ENCODE measurements at places on chromosomes 2 and 18.

DNA sequence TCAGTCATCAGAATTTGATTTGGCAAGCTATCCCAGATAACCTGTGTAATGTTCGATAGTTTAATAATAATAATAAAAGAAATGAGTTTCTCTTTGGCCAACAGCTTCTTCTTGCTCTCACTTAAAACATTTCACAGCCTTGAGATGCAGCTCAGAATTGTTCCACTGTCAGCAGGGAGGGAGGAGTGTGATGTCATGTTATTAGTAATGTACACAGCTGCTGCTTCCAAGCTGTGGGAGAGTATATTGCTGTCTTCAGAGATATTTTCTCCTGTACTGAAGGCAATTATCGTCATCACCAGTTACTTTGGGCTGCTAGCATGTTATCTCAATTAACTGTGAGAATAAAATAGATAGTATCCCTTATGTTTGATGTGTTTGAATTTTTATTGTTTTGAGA, 146.9 kb upstream of the MAP3K20 start:
- DNase-seq = peak; percentile 7

GRCh38 chr2:219356834-219357233, 24.3 kb upstream of the RESP18 start:
- no peak for DNase-seq

DNA sequence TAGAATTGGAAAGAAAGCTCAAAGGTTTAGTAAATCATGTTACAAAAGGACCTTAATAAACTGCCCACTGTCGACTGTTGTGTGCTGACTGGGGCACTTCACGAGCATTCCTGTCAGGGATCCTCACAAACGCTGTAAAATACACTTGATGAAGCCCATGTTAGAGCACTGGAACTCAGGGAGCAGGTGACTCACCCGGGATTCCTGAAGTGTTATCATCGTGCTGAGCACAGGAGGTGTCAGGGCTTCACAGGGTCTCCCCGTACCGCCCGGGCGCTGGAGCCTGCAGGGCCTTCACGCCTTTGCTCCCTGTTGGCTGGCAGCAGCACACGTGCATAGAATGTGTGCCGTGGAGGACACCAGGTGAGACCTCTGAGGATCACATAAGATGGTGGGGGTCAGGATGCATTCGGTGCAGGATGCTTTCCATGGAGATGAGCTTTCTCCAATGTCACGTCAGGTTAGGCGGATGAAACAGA, 187.3 kb downstream of the SNTG2 start:
- DNase-seq = no peak

- no peak for DNase-seq
Observed at GRCh38 chr2:54984476-54984875, 65.8 kb downstream of the RTN4 start.

DNA sequence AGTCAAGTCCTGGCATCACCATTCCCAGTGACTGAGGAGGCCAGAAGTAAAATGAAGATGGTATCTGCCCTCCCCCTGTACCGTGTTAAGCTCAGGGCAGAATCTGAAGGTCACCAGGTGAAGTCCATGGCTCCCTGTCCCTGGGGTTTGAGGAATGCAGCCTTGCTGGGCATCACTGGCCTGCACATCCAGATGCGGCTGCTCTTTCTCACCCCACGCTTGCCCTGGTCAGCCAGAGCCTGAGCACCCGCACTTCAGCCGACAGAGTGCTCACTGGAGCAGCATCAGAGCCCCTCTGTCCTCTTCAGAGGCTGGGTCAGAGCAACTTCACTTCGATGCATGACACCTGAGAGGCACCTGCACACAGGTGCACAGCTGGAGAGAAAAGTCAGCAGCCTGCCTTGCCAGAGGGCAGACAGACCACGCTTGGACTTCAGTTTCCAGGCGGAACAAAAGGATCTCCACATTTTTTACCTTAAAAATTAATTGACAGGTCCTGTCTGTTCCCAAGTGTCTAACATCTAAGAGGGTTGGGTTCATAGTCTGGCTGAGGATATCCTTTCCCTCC, 267.3 kb downstream of the ANAPC1 start:
- DNase-seq = no peak

DNA sequence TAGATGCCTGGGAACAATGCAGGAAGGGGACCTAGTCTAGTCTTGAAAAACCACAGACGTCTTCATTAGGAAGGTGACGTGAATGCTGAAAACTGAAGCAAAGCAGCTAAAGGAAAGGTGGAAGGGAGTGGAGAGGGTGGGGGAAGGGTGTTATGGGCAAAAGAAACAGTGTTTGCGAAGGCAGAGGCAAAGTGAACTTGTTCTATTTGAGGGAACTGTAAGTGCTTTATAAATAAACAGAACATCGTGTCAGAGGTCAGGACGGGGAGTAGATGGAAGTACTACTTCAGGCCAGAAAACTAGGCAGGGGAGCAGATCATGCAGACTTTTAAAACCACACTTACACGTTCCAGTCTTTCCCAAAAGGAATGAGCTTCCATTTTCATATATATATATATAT, 57.8 kb downstream of the FASTKD2 start:
- DNase-seq = no peak

GRCh38 chr18:63148449-63149301, 170.9 kb downstream of the BCL2 start:
- peak; percentile 85 for DNase-seq

DNA sequence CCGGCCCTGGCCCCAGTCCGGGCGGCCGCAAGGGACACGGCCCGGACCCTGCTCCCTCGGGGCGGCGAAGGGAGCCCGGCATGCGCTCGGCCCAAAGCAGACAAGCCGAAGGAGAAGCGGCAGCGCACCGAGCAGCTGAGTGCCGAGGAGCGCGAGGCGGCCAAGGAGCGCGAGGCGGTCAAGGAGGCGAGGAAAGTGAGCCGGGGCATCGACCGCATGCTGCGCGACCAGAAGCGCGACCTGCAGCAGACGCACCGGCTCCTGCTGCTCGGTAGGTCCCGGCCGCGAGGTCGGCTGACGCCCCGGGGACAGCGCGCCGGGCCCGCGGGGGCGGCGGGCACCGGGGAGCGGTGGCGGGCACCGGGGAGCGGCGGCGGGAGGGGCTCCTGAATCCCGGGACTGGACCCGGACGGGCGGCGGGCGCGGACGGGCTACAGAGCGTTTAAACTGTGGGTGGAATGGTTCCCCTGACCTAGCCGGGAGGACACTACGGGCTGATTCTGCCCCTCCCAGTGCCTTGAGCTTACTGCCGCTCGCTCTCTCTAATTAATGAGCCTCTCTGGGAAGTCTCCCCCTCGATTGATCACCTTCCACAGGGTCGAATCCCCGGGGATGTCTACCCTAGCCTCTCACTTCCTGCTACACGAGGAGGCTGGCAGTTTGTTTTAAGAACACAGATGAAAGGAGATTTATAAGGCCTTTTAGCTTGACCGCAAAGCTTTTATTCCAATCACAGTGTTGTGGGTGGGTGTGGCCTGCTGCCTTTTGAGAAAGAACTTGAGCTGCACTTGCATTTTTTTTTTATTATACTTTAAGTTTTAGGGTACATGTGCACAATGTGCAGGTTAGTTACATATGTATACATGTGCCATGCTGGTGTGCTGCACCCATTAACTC, 853 bp downstream of the GNAL start:
- no peak for DNase-seq

DNA sequence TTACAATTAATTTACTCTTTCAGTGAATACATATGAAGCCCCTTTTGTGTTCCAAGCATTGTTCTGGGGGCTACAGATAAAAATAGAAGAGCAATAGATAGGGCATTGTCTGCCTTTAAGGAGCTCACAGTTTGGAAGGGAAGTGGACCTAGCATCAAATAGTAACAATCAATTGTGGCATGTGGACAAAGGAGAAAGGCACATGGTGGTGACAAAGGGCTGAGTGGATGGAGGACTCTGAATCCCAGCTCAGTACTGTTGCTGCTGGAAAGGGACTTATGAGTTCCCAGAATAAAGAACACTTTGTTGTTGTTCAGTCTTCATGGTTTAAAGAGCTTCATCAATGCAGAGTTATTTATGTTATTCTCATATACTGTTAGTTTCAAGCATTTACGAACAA, 217.7 kb downstream of the HRH4 start:
- DNase-seq = no peak

- DNase-seq = no peak
Observed at GRCh38 chr2:181268174-181268867, 188.9 kb upstream of the ITGA4 start.

- DNase-seq = no peak
Observed at GRCh38 chr2:35787302-35788031, 568.1 kb upstream of the CRIM1 start.

GRCh38 chr2:52036024-52036423, 1004.1 kb upstream of the NRXN1 start:
- DNase-seq = no peak

GRCh38 chr2:131125195-131125757, 20.1 kb downstream of the PLEKHB2 start:
- no peak for DNase-seq

DNA sequence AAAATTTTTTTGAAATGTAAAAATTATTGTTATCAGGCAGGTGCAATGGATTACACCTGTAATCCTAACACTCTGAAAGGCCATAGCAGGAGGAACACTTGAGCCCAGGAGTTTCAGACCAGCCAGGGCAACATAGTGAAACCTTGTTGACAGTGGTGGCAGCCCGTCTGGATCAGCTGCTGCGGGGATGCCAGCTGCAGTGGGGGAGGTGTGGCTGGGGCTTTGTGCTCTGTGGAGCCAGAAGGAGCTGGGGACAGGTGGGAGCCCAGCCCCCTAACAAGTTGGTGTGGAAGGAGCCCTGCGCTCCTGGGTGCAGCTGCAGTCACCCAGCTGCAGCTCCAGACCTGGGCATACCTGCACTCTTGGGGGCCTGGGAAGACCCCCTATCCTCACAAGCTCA, 182.4 kb upstream of the MC4R start:
- DNase-seq = no peak
